ENCODE measurements at places on chromosomes 13 and 19.

GRCh38 chr19:44313231-44313630, 8.4 kb upstream of the ZNF235 start:
- no peak for DNase-seq

GRCh38 chr13:27825072-27825471, 32.8 kb downstream of the GSX1 start:
- DNase-seq: no peak

- DNase-seq: no peak
Observed at GRCh38 chr19:51980116-51980736, 6.4 kb downstream of the ZNF350 start.

GRCh38 chr13:108807841-108808240, 178.4 kb downstream of the MYO16 start:
- no peak for DNase-seq

DNA sequence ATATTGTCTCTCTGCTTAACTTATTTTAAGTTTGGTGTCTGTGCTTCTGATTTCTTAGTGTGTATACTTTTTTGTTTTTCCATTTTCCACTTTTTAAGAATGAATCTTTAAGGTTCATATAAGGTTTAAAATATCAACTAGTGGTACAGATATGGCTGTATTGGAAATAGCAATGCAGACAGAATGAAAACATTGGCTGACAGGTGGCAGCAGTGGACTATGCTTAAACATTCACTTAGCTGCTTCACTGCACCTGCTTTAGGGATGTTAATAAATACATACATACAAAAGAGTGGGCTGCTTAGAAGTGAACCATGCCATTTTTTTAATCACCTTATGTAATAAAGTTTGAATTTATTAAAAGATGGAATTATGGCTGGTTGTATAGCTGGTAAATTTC, 27.3 kb downstream of the TM9SF2 start:
- DNase-seq: no peak

DNA sequence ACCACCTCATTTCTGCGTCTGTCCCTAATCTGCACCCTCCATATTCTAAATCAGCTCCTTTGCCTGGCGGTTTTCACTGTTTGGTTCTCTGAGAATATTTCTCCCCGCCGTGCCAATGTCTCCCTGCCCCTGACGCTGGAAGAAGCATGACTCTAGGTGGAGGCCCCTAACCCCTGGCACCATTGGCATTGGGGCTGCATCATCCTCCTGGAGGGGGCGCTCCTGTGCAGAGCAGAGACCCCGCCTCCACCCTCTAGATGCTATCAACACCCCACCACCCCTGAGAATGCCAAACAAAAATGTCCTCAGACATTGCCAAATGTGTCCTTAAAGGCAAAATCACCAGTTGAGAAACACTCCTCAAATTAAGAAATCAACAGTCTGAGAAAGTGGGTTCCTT, 6.5 kb downstream of the ZSCAN5B start:
- DNase-seq: no peak

DNA sequence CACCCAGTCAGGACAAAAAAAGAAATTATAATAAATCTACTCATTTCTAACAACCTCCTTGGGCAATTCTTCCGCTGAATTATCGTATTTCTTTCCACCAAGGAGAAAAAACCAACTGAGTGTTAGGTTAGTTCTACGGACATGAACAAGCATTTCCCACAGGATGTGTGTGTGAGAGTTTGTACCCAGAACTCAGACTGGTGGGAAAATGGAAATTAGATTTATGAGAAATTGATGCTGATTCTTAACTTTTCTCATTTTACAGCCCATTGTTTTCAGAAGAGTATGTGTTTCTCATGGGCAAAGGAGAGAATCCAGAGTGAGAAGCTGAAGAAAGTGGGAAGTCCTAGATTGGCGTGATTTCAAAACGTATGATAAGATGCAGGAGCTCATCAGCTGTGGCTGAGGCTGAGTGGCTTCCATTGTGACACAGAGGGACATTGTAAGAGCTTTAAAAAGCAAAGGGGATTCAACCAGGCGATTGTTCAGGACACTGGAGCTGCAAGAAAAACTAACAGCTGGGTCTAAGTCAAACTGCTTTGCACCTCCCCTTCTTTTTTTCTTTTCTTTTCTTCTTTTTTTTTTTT, 184.7 kb upstream of the ARGLU1 start:
- DNase-seq: no peak

DNA sequence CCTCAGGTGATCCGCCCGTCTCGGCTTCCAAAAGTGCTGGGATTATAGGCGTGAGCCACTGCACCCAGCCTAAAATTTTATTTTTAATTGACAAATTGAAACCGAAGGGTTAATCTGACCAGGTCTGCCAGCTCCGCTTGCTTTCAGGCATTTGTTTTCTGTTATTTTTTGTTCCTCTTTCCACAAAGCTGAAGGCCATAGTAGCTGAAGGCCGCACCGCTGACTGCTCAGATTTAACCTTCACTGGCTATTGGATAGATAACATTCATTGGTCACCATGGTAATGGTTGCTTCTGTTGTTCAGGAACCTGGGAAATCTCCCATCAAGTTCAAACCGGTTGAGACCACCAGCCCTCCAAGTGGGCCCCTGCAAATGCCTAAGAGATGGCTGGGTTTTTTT, 124.5 kb upstream of the USP29 start:
- no peak for DNase-seq

GRCh38 chr19:55488986-55489710, 912 bp downstream of the SSC5D start:
- DNase-seq: no peak

- no peak for DNase-seq
Observed at GRCh38 chr13:69951412-69951811, 156.2 kb upstream of the ATXN8OS start.

DNA sequence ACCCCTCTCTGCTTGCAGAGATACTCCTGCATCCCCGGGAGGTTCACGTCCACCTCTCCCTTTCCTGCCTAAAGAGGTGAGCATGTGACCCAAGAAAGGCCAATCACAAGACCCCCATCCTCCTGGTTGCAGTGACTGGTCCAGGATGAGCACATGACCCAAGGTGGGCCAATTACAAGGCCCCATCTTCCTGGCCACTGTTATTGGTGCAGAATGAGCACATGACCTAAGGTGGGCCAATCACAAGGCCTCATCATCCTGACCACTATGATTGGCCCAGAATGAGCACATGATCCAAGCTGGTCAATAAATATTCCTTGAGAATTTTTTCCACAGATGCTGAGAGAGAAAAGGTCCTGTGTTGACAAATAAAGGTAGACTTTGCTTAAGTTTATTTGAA, 350.7 kb downstream of the EFNB2 start:
- no peak for DNase-seq

DNA sequence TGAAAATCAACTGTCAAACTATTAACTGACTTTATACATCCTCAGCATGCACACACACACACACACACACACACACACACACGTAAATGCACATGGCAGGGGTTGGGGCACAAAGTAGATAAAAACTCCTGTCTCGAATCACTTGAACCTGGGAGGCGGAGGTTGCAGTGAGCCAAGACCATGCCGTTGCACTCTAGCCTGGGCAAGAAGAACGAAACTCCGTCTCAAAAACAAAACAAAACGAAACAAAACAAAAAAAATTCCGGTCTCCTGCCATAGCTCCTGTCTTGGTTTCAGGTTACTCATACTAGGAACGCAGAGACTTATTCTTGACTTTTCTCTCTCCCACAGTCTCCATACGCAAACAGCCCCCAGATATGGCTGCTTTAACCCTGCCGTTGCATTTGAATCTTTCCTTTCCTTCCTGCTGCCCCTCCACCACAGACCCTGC, 148.9 kb downstream of the SHISA2 start:
- DNase-seq: peak; percentile 18

- DNase-seq: no peak
Observed at GRCh38 chr13:85367887-85368286, 431.3 kb downstream of the SLITRK6 start.

- DNase-seq: no peak
Observed at GRCh38 chr13:89363144-89363543, 1692.0 kb downstream of the SLITRK5 start.

DNA sequence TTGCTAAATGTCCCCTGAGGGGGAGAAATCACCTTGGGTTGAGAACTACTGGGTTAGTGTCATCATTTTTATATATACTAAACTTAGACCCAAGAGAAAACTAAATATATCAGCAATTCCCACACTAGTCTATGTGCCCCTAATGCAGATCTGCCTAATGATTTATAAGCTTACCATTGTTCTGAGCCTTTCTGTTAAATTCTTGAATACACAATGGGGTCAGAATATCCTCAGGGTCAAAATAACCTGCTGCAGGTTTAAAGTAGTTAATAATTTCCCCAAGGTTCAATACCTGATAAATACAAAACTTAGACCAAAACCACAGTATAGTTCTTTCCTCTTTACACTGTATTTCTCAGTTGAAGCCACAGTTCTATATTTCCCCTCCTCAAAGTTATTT, 4.6 kb downstream of the VWA8 start:
- no peak for DNase-seq

- no peak for DNase-seq
Observed at GRCh38 chr19:662207-662961, 630 bp downstream of the RNF126 start.

DNA sequence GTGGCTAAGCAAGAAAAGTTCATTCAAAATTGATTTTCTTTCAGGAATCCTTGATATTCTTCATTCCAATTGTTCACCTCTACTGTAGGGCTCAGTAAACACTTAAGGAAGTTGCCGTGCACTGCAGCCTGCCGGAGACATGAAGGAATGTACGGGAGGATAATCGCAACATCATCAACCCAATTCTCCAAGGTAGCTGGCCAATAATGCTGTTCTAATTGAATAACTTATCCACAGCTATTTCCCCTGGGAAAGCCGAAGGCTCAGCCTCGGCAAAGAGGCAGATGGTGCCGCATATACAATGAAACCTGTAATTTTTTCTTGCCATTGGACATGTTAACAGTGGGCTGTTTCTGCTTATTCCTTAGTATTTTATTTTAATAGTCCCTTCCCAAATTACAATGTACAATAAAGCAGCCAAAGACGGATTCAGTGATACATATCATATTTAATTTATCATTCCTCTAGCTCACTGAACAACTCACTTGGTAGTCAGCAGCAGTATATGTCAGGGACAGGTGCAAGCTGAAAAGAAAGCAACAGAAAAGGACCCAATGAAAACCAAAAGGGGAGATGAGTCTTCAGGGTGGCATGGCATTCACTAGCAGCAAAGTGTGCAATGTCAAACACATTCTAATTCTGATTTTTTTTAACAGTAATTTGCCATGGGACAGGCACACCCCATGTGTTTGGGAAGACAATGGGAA, 420.5 kb upstream of the KLF12 start:
- no peak for DNase-seq

GRCh38 chr13:43448605-43449336, 338.0 kb downstream of the ENOX1 start:
- DNase-seq: no peak

- DNase-seq: no peak
Observed at GRCh38 chr13:86792153-86792651, 879.0 kb upstream of the SLITRK5 start.

GRCh38 chr13:48110132-48110868, 15.4 kb upstream of the MED4 start:
- DNase-seq: no peak

- DNase-seq: no peak
Observed at GRCh38 chr13:112481458-112481857, 105.3 kb downstream of the SPACA7 start.

DNA sequence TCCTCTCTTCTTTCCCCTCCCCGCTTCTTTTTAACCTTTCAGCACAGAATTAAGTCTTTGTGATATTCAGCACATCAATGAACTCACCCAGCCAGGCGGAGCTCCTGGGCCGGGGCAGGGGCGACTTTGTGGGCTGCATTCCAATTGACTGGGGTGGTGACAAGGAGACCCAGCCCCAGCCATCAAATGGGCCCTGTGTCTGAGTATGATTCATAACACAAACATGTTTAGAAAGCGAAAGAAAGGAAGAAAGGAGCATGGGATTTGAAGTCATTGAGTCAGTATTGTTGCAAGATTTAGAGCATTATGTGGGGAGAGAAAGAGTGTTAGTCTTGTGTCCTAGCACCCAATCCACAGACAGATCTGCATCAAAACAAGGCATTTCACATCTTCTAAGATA, 185.3 kb downstream of the LHFPL6 start:
- no peak for DNase-seq

- DNase-seq: no peak
Observed at GRCh38 chr19:31499281-31500196, 150.3 kb upstream of the TSHZ3 start.
